ENCODE measurements at places on chromosomes 1 and 21. TPM values are rescaled to one million over a fixed set of nuclear protein-coding genes. Genes with fewer than 3 reads are reported as not detected.

GRCh38 chr1:192927496-192927895 lies 118.7 kb downstream of the RGS2 start:
- no peak for DNase-seq

The SAMD13 gene
- total RNA-seq = 1.7 TPM

DNA sequence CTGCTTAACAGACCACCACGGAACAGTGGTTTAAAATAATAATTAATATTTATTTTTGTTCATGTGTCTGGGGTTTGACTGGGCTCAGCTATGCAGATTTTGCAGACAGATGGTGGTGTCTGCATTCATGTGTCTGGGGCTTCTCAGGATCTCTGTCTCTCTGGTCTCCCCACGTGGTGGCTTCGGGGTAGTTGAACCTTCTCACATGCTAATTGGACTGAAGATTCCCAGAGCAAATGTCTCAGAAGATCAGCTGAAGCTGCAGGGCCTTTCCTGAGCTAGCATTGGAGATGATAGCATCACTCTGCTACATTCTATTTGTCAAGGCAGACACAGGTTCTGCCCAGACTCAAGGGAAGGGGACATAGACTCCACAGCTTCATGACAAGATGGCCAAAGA lies 109.1 kb upstream of the DNAH14 start:
- DNase-seq = no peak

The HEATR1 gene
- 15.9 TPM for total RNA-seq

The MYBPH gene
- not detected for total RNA-seq

GRCh38 chr1:10663678-10664035 lies 132.8 kb downstream of the CASZ1 start:
- DNase-seq = no peak

GRCh38 chr1:203122159-203122558 lies 5.4 kb upstream of the ADORA1 start:
- no peak for DNase-seq

The PAQR6 gene
- total RNA-seq = 0.60 TPM

The SPRR2F gene
- total RNA-seq = not detected

GRCh38 chr1:186494832-186495271 lies 33.9 kb upstream of the PDC start:
- DNase-seq = no peak

- no peak for DNase-seq
Measured at GRCh38 chr1:152251391-152251790, 27.4 kb upstream of the HRNR start.

The OR2T11 gene
- total RNA-seq = not detected

DNA sequence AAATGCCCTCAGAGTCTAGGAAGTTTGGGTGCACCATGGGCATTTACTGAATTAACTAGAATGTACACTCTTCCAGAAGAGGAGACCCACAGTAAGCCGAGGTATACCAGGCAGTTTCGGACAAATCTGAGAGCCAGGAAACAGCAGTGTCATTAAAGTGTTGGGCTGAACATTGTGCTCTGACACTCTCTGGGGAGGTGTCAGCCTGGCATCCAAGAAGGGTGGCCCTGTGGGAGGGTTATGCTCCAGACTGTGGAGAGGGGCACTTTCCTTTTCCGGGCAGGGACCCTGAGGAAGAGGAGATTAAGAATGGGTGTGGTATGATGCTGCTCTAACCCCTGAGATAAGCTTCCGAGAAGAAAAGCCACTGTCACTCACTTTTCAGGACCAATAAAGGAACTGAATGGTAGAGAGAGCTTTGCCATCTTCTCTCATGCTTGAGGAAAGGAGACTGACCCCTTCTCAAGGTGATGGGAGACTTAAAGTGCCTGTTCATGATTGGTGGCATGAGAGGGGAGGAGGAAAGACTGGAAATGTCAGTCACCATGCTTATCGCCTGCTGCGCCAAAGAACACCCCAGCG lies 98.2 kb downstream of the UCK2 start:
- DNase-seq = no peak

The PGLYRP3 gene
- not detected for total RNA-seq

DNA sequence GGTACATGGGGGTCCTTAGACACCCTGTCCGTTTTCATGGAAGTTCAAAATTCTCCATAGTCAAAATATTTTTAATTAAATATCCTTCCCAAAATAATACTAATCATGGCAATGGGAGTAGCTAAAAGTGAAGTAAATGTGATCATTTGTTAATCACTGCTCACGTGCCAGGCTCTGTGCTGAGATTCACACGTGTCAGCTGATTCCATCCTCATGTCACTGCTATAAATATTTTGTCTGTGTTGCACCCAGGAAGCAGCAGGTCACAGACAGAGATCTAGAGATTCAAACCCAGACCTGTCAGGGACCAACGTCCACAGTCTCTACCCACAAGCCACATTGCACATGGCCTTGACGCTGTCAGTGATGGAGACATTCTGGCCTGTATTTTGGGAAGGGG lies 74.3 kb downstream of the KLHDC7A start:
- DNase-seq = no peak

DNA sequence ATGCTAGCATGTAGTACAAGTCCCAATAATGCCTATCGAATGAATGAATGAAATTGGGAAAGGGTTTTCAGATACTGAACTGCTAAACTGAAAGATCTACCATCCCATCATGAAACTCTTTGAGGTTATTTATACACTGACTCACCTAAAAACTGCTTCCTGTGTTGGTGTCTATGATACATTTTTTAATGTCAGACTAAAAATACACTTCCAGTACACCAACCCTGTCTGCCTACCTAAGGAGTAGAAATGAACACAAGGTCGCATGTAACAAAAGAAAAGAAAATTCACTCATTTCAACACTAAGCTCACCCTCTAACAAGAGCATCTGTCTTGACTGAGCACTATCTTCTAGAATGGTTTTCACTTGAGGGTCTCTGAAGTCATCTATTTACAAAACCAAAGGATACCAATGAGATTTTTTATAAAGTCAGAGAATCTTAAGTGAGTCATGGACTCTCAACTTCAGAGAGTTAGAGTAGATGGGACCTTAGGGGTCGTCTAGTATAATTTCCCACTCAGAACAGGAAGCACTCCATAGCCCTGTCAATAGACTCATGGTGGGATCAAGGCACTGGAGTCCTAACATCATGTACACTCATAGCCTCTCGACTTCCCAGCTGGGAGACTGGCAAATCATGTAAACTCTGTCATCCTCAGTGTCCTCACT lies 53.4 kb downstream of the WLS start:
- peak; percentile 95 for DNase-seq

GRCh38 chr1:229091721-229092136 lies 179.2 kb upstream of the RAB4A start:
- DNase-seq = no peak

DNA sequence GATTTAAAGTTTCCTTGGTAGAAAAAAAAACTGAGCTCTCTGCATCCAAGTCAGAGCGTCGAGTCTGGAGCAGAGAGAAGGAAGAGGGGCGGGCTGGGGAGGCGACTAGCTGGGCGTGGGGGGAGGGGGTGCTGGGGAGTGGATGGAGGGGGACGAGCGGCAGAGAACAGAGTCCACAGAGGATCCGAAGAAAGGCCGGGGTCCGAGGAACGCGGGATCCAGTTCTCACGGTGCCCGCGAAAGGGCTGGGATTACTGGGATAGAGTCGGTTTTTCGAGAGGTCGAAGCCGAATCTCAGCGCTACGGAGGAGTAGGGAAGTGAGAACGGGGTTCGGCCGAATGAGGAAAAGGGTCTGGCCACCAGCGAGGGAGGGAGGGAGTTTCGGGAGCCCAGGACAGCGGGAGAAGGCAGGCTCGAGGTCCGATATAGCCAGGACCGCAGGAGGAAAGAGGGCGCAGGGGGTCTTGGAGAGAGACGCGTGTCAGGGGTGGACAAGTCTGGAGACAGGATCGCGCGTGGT lies 665 bp downstream of the DAB1 start:
- no peak for DNase-seq

The CELA2A gene
- total RNA-seq = not detected

DNA sequence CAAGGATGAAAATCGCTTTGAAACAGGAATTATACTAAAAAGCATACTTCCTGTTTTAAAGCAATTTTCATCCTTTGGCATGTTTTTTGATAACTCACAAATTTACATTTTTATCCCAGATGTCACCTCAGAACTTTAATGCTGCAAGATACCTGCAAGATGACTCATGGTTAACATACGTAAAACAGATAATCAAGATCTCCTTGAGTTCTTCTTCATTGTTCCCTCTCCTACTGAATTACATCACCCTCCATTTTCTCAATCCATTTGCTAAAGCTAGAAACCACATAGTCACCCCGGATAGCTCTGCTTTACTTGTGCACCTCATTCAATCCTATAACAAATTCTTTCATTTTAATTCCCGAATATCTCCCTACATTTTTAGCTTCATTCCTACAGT lies 1114.2 kb downstream of the PLA2G4A start:
- no peak for DNase-seq

DNA sequence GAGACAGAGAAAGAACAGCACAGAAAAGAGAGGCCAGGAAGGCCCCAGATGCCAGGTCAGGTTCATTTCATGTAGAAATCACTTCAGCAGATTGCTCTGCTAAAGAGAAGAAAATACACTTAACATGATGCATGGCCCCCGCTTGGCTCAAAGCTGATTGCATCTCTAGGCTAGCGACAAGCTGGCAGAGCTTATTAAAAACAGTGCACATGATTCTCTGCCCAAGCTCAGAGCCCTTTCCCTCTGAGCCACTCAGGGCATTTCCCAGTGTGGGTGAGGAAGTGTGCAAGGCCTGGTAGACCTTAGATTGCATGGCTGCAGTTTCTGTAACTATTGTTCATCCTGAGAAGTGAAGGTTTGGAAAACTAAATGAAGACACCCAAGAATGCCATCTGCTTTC lies 3.3 kb upstream of the CAPN9 start:
- DNase-seq = no peak

DNA sequence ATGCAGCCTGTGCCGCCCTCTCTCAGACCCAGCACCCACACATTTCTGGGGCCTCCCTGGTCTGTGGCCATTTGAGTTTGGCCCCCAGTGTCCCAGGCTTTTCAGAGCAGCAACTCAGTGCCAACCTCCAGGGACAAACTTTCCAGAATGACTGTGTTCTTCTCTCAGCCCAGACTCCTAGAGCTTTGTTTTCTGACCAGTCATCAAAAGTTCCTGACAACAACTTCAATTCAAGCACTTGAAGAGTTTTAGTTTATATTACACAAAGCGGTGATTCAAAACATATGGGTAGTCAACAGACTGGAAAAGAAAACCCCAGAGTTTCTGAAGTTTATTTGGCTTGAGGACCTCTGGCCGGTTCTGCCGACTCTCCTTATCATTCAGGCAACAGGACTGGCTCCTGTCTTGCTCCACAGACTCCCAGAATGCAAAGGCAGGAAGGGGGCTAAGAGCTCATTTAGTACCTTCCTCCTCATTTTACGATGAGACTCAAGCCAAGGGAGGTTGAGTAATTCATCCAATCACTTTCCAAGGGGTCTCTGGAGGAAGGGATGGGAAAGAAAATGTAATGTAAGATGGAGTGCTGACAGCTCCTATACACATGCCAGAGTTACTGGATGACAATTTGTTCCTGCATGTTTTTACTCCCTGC lies 27.0 kb upstream of the TIAM1 start:
- no peak for DNase-seq

DNA sequence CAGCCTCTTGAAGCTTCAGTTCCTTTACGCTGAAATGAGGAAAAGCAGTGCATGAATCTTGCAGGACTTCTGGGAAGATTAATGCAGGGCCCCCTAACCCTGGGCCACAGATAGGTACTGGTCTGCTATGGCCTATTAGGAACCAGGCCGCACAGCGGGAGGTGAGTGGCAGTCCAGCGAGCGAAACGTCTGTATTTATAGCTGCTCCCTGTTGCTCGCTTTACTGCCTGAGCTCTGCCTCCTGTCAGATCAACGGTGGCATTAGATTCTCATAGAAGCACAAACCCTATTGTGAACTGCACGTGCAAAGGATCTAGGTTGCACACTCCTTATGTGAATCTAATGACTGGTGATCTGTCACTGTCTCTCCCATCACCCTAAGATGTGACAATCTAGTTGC lies 130.2 kb downstream of the CHRM3 start:
- DNase-seq = no peak

The PTGS2 gene
- 21.0 TPM for total RNA-seq

The SORT1 gene
- total RNA-seq = 11.6 TPM

DNA sequence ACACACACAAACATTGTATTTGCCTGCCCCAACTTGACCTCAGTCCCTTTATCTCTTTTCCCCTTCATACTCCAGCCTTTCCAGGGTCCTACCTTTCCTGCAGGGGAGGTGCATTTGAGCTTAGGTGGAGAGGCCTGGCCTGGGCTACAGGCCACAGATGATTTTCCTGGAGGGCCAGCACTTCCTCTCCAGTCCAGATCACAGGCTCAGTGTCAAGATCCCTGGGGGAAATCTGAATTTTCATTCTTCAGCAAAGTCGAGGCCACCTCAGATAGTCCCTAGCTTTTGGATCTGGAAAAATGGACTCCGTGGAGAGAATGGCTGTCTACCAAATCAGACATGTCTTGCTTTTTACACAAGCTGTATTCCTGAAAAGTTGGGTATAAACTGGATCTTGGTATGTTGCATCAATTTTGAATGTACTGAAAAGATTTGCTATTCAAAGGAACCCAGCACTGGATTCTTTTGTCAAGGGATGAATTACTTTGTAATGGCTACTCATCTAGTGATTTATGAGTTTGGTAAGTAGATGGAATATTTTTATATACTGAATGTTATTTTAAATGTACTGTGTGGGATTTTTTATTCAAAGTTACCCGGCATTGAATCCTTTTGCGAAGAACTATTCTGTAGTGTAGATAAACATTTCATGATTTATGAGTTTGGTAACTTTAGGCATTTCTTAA lies 78.7 kb downstream of the DDR2 start:
- DNase-seq = no peak

DNA sequence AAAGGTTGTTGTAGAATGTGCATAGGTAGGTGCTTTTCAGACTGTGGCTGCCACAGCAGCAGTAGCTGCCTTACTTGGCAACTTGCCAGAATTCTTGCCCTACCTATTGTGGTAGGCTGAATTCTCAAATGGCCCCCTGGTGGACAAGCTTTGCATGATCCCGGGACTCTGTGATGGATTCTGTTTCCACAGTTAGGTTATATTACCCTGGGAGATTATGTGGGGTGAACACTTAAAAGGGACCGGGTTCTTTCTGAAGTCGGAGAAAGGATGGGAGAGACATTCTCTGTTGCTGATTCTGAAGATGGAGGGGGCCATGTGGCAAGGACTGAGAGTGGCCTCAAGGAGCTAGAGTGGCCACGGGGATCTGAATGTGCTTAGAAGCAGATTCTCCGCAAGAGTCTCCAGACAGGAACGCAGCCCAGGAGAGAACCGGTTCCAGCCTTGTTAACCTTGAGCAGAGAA lies 32.1 kb upstream of the KCNE1 start:
- DNase-seq = peak; percentile 96

The CRYBG2 gene
- not detected for total RNA-seq

GRCh38 chr1:45321444-45321843 lies 5.3 kb upstream of the HPDL start:
- no peak for DNase-seq

DNA sequence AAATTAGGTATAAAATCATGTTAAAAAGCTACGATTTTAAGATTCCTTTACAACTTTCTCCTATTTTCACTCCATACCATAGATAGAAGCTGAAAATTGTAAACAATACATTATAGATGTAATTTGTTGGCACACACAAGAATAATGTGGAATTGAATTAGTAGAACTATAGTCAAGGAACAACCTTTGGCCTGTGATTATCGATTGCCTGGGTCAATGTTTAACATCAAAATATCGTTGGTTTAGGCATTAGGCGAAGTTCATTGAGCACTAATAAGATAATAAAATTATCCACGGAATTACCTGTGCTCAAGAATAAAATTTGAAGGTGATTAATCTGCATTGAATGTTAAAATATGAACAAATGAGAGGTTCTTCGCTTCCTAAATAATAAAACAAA lies 455.1 kb upstream of the ZP4 start:
- DNase-seq = no peak
